ENCODE measurements at places on chromosomes 12 and 14. TPM values are rescaled to one million over a fixed set of nuclear protein-coding genes. Genes with fewer than 3 reads are reported as not detected.

CD63 gene
- 2,890 TPM for polyA plus RNA-seq

NR1H4 gene
- not detected for polyA plus RNA-seq

EPYC gene
- polyA plus RNA-seq, result 0.05 TPM

GPR84 gene
- 0.03 TPM for polyA plus RNA-seq

SVOP gene
- polyA plus RNA-seq, result not detected

DBX2 gene
- polyA plus RNA-seq, result not detected

SLC25A47 gene
- not detected for polyA plus RNA-seq

CLEC2A gene
- not detected for polyA plus RNA-seq

LBHD2 gene
- not detected for polyA plus RNA-seq

NANOG gene
- 0.02 TPM for polyA plus RNA-seq

SMIM10L1 gene
- polyA plus RNA-seq, result 5.5 TPM

TROAP gene
- polyA plus RNA-seq, result 22.4 TPM

GRCh38 chr14:59274991-59275391 lies 86.5 kb downstream of the DAAM1 start:
- no peak overlapping the region for H3K4me3 ChIP-seq
- no peaks in the 10 kb centered on the region for H3K27me3 ChIP-seq

DNA sequence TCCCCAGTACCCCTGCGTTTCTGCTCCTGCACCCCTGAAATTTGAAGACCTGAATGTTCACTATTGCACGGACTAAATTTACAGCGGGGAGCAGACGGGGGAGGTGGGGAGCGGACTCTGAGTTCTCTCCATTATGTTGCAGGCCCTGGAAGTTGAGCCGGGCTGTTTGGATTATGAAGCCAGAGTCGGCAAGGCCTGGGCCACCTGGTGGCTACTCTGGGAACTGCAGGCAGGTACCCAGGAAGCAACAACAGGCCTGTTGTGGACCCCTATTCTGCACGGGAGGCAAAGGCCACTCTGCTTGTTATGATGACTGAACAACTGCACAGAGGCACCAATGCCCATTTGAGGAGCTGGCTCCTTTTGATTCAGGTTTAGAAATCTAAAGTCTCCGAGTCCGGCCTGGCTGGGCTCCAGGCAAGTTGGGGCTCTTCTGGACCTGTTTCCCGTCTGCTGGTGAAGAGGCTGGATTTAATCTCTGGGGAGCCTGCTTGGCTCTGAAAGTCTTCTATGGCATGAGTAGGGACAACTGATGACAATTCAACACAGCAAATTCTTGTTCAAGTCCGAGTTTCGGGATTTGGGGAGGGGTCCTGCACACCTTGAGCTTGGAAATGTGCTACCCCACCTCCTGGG lies 34.1 kb upstream of the FAM181A start:
- no peak overlapping the region for H3K27ac ChIP-seq
- DNase-seq, result peak; percentile 24
- no peak overlapping the region for H3K4me3 ChIP-seq
- no peaks in the 10 kb centered on the region for H3K4me1 ChIP-seq
- no peaks in the 10 kb centered on the region for H3K36me3 ChIP-seq

GRCh38 chr14:58637040-58637390 lies 747 bp upstream of the DACT1 start:
- H3K4me1 ChIP-seq, result peaks cover 4% of the 10 kb centered on the region
- peak; percentile 93 for DNase-seq
- H3K4me3 ChIP-seq, result peak overlapping the region; percentile 80

DNA sequence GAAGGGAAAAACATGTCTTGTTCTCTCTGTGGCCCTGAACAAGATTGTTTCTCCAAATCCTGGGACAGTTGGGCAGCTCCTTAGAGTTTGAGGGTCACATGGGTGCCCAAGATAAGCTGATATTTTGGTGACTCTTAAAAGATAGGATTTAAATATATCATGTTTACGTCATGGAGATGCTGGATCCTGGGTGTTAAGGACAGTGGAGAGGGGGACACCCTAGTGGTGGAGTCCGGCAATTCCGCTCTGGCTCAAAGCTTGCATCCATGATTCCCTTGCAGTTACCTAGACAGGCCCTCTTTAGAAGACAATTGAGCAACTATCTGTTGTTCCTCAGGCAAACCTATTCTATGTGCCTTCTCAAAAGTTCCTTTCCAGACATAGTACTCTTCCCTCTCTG lies 101.8 kb downstream of the CMKLR1 start:
- no peak for DNase-seq

DNA sequence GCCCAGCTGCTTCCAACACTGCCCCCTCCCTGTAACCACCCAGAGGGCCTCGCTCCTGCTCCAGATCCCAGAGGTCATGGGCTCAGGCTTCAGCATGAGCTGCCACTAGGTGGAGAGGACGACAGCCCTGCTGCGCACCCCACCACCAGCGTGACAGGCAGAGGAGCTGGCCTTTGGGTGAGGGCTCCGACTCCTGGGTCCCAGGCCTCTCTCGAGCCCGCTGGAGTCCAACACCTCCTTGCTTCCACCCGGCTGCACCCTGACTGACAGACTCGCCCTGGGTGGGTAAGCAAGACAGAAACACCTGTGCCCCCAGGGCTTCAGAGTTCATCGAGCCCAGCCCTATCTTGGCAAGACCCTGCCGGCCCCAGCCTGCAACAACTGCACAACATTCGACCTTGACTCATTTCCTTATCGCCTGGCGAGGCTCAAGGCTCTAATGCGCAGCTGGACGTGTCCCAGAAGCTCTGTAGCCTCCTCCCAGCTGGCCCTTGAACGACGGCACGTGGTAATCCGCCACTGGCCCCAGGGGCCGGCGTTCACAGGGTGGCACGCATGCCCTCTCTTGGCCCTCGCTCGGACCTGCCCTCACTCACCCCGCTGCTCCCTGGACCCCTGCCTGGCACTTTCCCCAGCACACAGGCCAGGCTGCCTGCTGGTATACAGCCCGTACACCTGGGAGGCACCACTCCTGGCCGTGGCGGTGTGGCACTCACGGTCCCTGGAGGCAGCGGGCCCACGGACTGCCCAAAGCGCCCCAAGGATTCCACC lies 28.0 kb downstream of the VPS37B start:
- no peak overlapping the region for H3K27ac ChIP-seq
- peaks cover 12% of the 10 kb centered on the region for H3K4me1 ChIP-seq
- DNase-seq, result no peak
- H3K27me3 ChIP-seq, result no peaks in the 10 kb centered on the region
- no peak overlapping the region for H3K4me3 ChIP-seq
- peaks cover 28% of the 10 kb centered on the region for H3K36me3 ChIP-seq

- DNase-seq, result no peak
- no peaks in the 10 kb centered on the region for H3K4me1 ChIP-seq
- H3K27me3 ChIP-seq, result no peaks in the 10 kb centered on the region
- H3K4me3 ChIP-seq, result no peak overlapping the region
- no peaks in the 10 kb centered on the region for H3K36me3 ChIP-seq
- H3K27ac ChIP-seq, result no peak overlapping the region
Observed at GRCh38 chr12:92403210-92404175, 257.8 kb upstream of the BTG1 start.

DNA sequence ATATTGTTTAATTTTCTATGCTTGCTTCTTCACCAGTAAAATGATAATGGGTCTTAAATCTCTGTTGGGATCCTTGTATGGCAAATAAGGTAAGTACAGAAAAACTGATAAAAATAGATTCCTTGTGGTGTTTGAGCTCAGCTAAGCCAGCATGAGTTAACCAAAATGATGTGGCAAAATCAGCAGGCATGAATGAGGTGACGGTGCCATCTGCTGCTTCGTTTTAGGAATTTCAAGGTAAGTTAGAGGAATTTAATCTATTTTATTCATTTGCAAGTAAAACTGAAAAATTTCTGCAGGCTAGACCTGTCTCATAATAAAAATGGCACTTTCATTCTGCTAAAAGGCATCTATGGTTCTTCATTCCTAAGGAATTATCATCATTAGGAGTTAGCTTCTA lies 10.0 kb upstream of the CLEC7A start:
- no peak overlapping the region for H3K4me3 ChIP-seq
- DNase-seq, result peak; percentile 37
- H3K4me1 ChIP-seq, result no peaks in the 10 kb centered on the region
- H3K27me3 ChIP-seq, result no peaks in the 10 kb centered on the region
- H3K27ac ChIP-seq, result no peak overlapping the region
- no peaks in the 10 kb centered on the region for H3K36me3 ChIP-seq

GRCh38 chr12:89393551-89394121 lies 41.3 kb upstream of the DUSP6 start:
- no peak overlapping the region for H3K27ac ChIP-seq
- no peaks in the 10 kb centered on the region for H3K36me3 ChIP-seq
- peaks cover 11% of the 10 kb centered on the region for H3K4me1 ChIP-seq
- no peak overlapping the region for H3K4me3 ChIP-seq
- no peaks in the 10 kb centered on the region for H3K27me3 ChIP-seq

GRCh38 chr14:60179431-60179869 lies 14.3 kb upstream of the DHRS7 start:
- peaks cover 2% of the 10 kb centered on the region for H3K4me1 ChIP-seq
- H3K4me3 ChIP-seq, result no peak overlapping the region
- no peaks in the 10 kb centered on the region for H3K27me3 ChIP-seq
- peak; percentile 35 for DNase-seq
- peak overlapping the region; percentile 50 for H3K27ac ChIP-seq

DNA sequence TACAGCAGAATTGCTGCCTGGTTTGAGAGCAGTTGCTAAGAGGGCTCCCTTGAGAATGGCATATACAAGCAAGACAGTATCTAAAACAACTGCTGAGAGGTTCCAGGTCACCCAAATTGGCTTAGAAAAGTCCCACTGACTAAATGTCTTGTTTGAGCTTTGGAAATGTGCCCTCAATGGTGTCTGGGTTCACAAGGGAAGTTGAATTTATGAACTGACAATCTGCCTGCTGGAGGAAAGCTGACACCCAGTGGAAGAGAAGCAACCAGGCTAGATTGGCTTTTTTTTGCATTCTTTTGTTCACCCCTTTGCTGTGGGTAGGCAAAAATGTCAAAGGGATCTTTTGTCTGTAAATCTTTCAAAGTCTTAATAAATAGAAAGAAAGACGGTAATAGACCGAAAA lies 44.6 kb upstream of the NPFF start:
- no peak overlapping the region for H3K4me3 ChIP-seq
- no peaks in the 10 kb centered on the region for H3K27me3 ChIP-seq
- no peaks in the 10 kb centered on the region for H3K4me1 ChIP-seq
- DNase-seq, result no peak
- peaks cover 5% of the 10 kb centered on the region for H3K36me3 ChIP-seq
- H3K27ac ChIP-seq, result no peak overlapping the region

DNA sequence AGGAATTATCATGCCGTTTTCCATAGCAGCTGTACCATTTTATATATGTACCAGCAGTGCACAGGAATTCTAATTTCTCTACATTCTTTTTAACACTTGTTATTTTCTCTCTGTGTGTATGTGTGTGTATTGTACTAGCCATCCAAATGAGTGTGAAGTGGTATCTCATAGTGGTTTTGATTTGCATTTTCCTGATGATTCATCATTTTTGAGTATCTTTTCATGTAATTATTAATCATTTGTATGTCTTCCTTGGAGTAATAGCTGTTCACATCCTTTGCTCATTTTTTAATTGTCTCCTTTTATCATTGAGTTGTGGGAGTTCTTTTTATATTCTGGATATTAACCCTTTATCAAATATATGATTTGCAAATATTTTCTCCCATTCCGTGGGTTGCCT lies 95.6 kb upstream of the MANSC4 start:
- H3K36me3 ChIP-seq, result no peaks in the 10 kb centered on the region
- H3K27me3 ChIP-seq, result no peaks in the 10 kb centered on the region
- H3K4me3 ChIP-seq, result no peak overlapping the region
- no peak for DNase-seq
- peaks cover 2% of the 10 kb centered on the region for H3K4me1 ChIP-seq

DNA sequence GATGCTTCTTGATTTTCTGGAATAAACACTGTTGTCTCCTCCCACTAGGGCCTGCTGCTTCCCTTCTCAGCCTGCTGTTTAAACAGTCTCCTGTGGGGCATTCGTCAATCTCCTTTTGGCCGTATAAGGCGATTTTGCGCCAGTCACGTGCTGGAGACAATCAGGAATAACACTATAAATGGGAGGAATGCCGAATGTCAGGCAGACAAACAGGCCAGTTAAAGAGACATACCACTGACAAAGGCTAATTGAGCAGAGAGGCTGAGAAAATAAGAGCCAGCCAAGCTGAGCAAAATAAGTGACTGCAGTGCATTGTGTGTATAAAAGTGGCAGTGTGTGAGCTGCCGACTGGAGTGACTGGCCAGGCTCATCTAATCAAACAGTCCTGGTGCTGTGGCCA lies 23.3 kb downstream of the DMAC2L start:
- H3K27ac ChIP-seq, result no peak overlapping the region
- peaks cover 14% of the 10 kb centered on the region for H3K4me1 ChIP-seq
- no peak overlapping the region for H3K4me3 ChIP-seq
- no peaks in the 10 kb centered on the region for H3K36me3 ChIP-seq

- H3K4me3 ChIP-seq, result no peak overlapping the region
- no peaks in the 10 kb centered on the region for H3K36me3 ChIP-seq
- no peaks in the 10 kb centered on the region for H3K4me1 ChIP-seq
- H3K27me3 ChIP-seq, result no peaks in the 10 kb centered on the region
Observed at GRCh38 chr12:132492522-132492921, 2.6 kb downstream of the FBRSL1 start.

- no peaks in the 10 kb centered on the region for H3K27me3 ChIP-seq
- H3K4me1 ChIP-seq, result no peaks in the 10 kb centered on the region
- no peaks in the 10 kb centered on the region for H3K36me3 ChIP-seq
Observed at GRCh38 chr12:84375449-84376170, 537.0 kb downstream of the SLC6A15 start.

DNA sequence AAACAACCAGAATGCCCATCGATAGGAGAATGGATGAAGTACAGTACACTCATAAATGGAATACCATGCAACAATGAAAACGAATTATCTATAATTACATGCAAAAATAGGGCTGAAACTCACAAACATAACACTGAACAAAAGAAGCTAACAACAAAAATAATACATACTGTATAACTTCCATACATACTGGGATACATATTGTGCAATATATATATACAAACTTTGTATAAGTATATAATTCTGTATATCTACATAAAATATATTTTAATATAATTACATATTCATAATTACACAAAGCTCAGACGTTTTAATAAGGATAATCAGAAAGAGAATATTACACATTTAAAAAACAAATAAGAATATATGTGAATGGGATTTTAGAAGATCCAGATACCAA lies 90.2 kb downstream of the CDK17 start:
- no peak overlapping the region for H3K4me3 ChIP-seq
- H3K36me3 ChIP-seq, result no peaks in the 10 kb centered on the region
- H3K4me1 ChIP-seq, result no peaks in the 10 kb centered on the region
- no peak overlapping the region for H3K27ac ChIP-seq

- no peaks in the 10 kb centered on the region for H3K27me3 ChIP-seq
- no peak for DNase-seq
- no peak overlapping the region for H3K27ac ChIP-seq
- no peaks in the 10 kb centered on the region for H3K36me3 ChIP-seq
- no peak overlapping the region for H3K4me3 ChIP-seq
- H3K4me1 ChIP-seq, result no peaks in the 10 kb centered on the region
Observed at GRCh38 chr12:30108666-30109065, 324.9 kb upstream of the TMTC1 start.

DNA sequence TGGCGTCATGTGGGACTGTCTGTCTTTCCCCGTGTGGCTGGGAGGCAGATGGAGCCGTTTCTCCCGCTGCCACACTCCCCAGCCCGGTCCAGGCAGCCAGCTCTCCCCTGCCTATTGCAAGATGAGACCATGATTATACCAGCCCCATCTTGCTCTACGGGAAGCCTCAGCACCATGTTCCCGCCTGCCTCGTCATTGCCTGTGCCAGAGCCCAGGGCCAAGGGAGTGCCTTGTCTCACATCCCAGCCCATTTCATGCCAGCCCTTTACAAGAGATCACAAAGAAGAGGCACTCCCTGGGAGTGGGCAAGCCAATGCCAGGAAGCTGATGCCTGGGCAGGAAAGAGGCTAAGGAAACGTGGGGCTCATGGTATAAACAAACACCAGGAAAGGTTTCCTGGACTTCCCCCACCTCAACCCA lies 23.9 kb downstream of the GPR68 start:
- peaks cover 4% of the 10 kb centered on the region for H3K36me3 ChIP-seq
- no peaks in the 10 kb centered on the region for H3K27me3 ChIP-seq
- no peak overlapping the region for H3K27ac ChIP-seq
- H3K4me3 ChIP-seq, result no peak overlapping the region
- no peaks in the 10 kb centered on the region for H3K4me1 ChIP-seq
- no peak for DNase-seq
